ENCODE measurements at places on chromosomes 12 and 14.
A peak's percentile ranks its signal among the peaks of the same experiment; 100 is the strongest.

DNA sequence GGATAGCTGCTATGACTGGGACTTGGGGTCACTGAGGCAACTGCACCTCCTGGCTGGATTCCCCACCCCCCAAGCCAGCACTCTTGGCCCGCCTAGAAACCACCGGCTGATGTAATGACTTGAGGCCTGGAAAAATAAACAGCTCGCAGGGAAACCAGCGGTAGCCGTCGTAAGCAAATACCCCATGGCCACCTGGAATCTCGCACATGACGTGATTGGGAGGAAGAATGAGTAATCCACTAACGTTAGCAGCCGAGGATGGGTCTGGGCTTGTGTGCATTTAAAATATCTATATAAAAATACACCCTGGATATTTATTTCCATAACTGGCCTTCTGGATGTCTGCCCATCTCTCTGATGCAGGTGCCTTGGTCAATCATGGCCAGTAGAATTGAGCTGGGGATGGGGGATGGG lies 120.1 kb downstream of the SMOC1 start:
- DNase-seq: no peak

- peak; percentile 74 for DNase-seq
Measured at GRCh38 chr14:104677512-104678332, 11.7 kb upstream of the INF2 start.

GRCh38 chr12:7042842-7043241 lies 17.7 kb upstream of the C1S start:
- DNase-seq: no peak

- no peak for DNase-seq
Measured at GRCh38 chr14:106883218-106883692, 1356.9 kb downstream of the TMEM121 start.

DNA sequence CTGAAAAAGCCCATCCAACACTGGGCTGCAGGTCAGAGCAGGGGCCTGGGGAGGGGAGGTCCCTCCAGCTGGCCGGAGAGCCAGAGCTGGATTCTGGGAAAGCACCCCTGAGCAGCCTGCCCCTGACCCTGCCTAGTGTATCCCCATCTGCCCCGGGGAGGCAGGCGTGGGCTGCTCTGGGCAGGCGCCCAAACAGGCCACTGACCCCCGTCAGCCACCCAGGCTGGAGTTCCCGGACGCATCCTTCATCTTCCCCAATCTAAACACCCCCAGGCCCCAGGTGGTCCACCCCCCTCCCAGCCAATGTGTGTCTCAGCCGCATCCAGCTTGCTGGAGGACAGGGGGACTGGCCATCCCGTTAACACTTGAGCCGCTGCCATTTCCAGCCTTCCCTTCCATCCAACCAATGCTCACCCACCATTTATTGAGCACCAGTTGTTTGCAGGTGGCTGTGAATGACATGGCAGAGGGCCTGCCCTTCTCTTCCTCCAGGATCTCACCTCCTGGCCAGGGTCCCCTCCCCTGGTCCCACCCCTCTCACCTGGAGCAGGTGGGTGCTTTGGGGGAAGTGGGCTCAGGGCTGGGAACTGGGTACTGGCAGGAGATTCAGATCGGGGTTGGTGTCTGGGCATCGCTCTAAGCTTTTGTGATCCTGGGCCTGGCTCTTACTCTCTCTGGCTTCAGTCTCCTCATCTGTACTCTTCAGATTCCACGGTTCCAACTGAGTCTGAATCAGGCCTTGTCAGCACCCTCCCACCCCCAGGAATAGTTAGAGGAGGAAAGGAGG lies 743 bp upstream of the DTX1 start:
- no peak for DNase-seq

DNA sequence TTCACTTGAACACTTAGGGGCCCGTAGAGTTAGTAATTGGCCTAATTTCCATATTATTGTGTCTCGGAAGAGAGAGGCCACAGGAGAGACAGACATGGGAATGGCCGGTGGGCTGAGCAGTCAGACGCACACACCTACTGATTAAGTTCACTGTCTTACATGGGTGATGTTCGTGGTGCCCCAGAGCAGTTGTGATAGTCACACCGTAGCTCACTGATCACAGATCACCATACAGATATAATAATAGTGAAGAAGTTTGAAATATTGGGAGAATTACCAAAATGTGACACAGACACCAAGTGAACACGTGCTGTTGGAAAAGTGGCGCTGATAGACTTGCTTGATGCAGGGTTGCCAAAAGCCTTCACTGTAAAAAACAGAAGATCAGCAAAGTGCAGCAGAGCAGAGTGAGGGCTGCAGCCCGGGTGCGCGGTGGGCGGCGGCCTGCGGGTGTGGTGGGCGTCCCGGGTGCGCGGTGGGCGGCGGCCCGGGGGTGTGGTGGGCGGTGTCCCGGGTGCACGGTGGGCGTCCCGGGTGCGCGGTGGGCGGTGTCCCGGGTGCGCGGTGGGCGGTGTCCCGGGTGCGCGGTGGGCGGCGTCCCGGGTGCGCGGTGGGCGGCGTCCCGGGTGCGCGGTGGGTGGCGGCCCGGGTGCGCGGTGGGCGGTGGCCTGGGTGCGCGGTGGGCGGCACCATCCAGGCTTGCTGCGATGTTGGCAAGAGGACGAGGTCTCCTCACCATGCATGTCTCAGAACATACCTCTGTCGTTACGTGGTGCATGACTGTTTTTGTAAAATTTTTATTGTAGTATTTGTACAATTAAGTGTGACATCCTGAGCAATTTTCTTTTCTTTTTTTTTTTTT lies 34.3 kb upstream of the TEX22 start:
- DNase-seq: peak; percentile 12

GRCh38 chr12:92138626-92139025 lies 7.0 kb downstream of the BTG1 start:
- no peak for DNase-seq

- no peak for DNase-seq
Measured at GRCh38 chr14:36096090-36096489, 80.4 kb downstream of the PTCSC3 start.

DNA sequence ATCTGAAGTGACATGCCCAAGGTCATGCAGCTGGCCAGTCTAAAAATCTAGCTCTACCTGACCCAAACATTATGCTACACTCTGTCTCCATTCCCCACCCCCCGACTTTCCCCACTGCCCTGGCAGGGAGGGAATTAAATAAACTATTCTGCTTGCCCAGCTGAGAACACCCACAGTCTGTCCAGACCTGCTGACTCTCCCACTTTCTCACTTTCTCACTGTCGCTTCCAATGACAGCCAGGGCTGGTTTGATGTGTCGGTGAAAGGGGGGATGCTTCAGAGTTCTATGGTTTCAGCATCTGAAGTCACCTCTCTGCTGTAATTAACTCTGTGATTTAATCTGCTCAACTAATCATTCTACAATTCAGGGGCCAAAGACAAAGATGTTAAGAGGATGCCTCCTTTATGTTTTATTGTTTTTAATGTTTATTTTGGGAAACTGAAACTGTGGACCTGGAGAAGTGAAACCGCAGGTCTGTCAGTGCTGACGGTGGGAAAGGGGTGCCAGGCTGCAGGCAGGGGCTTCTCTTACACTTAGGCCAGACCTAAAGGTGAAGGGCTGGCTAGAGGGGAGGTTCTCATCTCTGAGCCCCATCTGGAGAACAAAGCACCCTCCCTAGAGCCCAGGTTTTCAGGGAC lies 8.1 kb upstream of the MSI1 start:
- DNase-seq: no peak

DNA sequence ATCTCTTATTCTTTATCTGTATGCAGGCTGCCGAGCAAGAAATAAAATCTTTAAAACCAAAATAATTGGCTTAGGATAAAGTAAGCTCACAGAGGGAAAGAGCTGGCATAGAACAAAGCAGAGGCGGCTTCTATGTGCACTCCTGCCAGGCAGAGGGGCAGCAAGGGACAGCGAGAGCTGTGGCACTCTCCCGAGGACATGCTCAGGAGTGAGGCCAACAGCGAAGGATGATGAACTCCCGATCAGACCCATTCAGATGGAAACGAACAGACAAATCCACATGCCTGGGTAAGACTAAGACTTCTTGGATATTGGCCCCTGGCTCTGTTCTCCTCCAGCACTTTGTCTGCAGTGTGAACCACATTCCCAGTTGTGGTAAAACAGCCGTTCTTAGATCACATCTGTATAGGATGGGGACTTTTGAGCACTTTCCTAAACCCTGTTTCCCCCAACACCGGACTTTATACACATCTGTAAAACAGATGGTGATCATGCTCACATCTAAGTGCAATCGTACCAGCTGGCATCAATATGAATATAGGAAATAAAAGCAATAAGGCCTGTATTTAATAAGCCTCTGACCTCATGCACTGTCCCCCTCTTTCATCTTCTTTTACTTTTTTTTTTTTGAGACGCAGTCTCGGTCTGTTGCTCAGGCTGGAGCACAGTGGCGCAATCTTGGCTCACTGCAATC lies 134.1 kb downstream of the PPM1H start:
- DNase-seq: no peak

DNA sequence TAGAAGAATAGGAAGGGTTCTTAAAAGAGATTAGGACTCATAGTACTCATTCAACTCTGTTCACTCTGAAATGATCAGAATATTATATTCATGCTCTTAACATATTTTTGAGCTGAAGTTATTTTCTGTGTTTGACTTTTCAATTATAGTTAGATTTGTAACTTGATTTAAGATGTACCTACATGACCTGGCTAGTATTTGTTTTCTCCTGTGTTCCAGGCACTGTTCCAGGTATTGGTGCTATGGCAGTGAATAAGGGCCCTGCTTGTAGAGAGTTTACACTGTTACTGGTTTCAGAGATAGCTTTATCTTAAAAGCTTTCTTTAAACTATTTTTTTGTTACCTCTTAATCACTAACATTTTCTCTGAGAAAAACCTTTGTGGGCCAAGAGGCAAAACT lies 19.1 kb upstream of the SLC17A8 start:
- DNase-seq: no peak

DNA sequence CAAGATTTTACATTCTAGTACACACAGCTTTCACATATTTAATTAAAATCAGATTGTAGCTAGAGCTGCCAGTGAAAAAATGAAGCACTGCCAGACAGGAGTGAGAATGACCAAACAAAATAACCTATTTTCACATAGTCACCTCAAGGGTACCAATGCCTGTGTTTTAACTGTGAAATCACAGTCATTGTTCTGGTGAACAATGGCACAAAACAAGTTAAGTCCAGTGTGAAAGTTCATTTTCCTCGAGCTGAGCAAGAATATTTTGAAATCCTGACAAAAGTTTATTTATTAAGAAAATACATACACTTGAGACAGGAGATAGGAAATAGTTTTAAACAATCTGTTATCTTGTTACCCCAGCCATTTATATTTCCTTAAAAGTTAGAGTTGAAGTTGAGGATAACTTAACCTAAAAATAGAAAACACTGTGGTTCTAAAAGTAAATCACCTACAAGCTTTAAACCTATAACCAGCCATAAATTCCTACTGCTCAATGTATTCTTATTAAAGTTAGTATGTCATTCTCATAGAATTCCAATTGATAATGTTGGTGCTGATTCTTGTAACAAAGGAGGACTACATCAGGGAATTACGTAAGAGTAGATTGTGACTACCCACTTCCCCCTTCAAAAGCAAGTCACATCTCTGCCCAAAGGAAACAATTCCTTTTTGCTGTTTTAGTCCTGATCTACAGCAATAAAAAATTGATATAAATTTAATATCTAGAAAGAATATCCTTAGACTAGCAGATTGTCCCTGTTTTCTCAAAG lies 15.9 kb downstream of the DENND5B start:
- DNase-seq: no peak

DNA sequence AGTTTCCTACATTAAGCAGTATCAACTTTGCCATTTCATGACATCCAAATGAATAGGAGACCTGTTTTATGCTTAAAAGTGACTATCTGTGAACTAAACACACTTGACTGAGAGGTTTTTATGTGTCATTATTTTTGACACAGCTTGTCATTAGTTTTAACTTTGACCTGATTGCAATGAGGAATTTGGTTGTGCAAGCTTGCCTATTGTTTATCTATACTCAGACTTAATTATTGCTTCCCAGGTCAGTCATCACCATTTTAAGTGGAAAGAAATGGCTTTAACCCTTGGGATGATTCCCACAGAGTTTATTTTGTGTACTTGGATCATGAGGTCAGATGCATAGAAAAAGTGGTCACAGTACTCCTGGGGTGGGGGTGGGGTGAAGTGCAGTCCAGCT lies 171.0 kb upstream of the PRICKLE1 start:
- no peak for DNase-seq

DNA sequence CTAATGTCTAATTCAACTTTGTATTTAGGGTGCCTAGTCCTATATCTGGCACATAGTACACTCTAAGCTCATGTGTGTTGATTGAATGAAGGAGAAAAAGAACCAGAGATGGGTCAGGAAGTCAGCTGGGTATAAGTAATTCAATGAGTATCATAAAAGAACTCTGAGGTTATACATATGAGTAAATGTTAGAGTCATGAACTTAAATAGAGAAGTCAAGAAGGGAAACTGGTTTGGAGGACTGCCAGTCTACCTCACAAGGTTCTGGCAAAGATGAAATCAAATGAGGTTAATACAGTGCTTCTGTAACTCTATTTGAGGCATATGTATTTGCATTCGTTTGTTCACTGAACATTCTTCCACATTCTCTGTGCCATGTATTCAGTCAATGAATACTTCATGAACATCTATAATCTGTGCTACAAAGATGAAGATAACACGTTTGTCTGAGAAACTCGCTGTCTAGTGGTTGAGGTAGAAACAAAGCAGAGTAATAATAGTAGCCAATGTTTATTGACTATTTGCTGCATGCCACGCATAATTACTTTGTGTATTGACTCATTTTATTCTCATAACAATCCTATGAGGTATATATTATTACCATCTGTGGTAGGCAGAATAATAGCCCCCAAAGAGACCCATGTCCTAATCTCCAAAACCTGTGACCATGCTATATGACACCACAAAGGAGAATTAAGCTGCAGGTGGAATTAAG lies 88.9 kb downstream of the PTGER2 start:
- DNase-seq: no peak

- no peak for DNase-seq
Measured at GRCh38 chr12:91213-91612, 24.6 kb downstream of the IQSEC3 start.

DNA sequence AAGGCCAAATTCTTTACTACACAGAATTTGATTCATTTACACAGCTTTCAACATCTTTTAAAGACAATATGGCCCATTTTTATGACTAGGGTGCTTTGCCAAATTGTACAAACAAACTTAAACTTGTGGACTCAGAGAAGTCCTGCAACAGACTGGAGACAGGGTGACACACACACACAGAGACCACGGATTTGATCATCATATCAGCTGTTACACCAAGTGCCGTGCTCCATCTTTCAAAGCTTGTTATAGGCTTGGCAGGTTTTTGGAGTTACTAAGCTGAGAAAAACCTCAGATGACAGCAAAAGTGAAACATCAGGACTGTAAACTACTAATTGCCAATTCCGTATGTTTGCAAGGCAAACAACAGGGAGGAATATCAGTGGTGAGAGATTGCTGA lies 811.7 kb downstream of the GALC start:
- DNase-seq: no peak
